Activated naive CD8-positive, alpha-beta T cell treated with anti-CD3 and anti-CD28 coated beads for 36 hours (primary cell): ENCODE measurements at places on chromosomes 5 and 9. TPM values are rescaled to one million over a fixed set of nuclear protein-coding genes. Genes with fewer than 3 reads are reported as not detected.

DNA sequence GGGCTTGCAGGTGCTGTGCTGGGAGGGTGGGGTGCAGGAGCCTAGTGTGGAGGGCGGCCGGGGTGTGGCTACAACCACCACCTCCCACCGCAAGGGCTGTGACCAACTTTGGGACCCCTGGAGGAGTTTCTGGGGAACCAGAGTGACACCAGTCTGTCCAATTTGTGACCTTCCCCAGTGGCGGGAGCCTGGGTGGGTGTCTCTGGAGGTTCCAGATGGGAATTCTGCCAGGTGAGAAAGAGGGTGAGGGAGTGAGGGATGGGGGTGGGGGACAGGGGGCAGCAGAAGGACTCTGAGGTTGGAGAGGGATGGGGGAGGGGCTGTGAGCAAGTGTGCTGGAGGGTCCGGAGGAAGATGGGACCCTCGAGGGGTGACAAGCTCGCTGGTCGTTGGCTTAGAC lies 4.2 kb upstream of the CACNA1B start:
- no peak for DNase-seq

- no peak for DNase-seq
Measured at GRCh38 chr5:152403046-152403445, 2.0 kb downstream of the NMUR2 start.

DNA sequence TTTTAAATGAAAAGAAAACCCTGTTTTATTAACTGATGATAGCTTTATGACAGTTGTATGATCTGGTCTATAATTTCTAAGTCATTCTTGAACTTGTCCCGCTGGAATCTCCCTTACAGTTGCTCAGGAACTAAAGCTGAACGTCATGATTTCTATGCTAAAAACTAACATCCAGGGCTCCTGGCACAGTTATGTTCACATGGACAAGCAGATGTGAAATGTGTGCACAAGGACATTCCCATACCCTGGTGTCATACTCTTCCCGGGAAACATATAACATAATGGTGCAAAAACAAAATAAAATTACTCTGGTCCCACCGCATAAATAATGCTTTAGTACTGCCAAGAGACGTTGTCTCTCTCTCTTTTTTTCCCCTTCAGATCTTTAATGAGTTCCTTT lies 134.9 kb downstream of the PRDM6 start:
- no peak for DNase-seq

GRCh38 chr9:21681641-21682040 lies 120.8 kb upstream of the MTAP start:
- DNase-seq: no peak

DNA sequence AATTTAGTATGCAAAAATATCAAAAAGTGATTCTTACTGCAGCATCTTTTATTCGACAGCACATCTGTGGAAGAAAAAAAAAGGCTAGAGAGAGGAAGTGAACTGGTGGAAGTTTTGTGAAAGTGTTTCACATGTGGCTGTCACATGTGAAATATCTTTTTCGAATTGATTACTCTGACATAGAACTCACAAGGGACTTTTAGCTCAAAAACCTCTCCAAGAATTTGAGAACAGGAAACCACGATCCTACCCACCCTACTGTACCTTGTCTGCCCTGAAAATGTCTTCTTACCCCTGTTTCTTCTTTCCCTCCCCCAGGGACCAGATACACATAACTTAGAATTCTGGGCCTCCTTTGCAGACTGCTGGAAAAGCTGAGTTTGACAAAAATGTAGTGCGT lies 106.5 kb upstream of the PRRC1 start:
- no peak for DNase-seq

DNA sequence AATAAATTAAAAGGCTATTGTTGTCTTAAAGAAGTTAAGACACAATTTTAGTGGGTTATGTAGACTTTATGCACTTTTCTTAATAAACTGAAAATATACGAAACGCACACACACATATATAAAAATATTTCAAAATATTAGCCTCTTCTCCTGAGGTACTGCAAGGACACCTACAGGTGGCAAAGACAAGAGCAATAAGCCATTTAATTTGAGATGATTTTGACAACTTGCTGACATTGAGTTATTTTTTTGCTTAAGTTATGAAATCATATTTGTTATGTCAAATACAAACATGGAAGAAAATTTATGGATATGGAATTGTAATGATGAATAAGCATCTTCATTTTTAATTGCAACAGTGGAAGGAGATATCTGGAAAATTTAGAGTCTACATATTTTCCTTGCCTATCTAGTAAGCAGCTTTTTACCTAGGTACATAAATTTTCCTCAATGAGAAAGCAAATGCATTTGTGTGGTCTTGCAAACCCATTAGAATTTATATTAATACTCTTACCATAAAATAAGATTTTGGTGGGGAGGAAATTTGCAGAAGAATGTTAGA lies 301.6 kb downstream of the ISL1 start:
- no peak for DNase-seq

DNA sequence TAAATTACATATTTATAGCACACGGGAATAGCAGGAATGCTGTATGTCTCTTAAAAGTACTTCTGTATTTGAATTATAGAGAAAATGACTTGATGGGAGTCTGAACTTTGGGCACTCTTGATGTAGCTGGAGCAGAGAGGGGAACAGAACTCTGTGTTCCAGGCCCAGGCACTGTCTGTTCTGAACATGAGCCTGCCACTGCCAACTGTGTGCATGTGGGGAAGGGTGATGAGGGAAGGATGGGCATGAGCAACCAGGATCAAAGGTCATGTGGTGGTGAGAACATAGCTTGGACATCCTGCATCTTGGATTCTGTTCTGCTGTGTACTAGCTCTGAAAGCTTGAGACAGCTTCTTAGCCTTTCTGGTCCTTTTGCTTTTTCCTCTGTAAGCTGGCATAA lies 16.4 kb upstream of the ZBED3 start:
- no peak for DNase-seq

GRCh38 chr5:15566306-15566705 lies 66.3 kb downstream of the FBXL7 start:
- DNase-seq: no peak

GRCh38 chr5:39640552-39640951 lies 215.8 kb upstream of the DAB2 start:
- no peak for DNase-seq

DNA sequence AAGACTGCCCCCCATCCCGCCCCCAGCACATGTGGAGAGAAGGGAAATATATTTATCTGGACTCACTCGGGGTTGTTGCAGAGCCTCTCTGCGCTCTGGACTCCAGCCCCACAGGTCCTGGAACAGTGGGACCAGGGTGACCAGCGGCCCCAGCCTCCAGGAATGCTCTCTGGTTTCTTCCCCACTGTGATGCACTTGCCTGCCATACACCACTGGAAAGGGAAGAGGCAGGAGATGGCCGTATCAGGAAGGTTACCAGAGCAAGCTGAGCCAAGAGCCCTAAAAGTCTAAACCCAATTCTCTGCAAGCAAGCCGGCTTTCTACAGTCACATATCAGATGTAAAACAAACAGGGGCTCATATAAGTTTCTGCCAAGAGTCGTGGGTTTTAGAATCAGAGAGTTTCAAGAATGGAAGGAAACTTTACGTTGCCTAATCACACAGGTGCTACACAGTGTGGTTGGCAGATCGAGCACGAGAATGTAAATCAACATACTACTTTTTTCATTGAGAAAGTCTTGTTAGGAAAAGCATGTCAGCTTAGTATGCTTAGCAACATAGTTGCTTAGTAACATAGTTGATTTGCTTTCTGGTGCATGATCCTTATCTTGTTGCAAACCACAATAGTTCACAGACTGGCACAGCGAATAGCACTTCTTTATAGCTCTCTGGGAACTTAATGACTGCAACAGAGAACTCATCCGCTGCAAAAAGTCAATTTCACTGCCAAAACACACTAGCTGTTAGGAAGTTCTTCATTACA lies 201.2 kb downstream of the TARS1 start:
- DNase-seq: no peak

- DNase-seq: no peak
Measured at GRCh38 chr5:110580625-110581024, 145.8 kb downstream of the TMEM232 start.

GRCh38 chr9:6305954-6306563 lies 22.1 kb upstream of the TPD52L3 start:
- DNase-seq: no peak

The NSG2 gene
- total RNA-seq: not detected

The CYLC2 gene
- not detected for total RNA-seq

The FAM221B gene
- not detected for total RNA-seq

The GPSM1 gene
- 11.0 TPM for total RNA-seq

The ACOT12 gene
- total RNA-seq: not detected
